ENCODE measurements at places on chromosomes 1 and 21.

DNA sequence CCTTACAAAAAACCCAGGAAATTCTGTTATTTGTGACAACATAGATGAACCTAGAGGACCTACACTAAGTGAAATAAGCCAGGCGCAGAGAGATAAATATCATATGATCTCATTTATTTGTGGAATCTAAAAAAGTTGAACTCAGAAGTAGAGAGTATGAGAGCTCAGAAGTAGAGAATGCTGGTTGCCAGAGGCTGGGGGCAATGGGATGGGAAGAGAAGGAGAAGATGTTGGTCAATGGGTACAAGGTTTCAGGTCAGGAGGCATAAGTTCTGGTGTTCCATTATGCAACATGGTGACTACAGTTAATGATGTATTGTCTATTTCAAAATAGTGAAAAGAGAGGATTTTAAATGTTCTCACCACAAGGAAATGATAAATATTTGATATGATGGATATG, 259.1 kb upstream of the POU3F1 start:
- DNase-seq = no peak

DNA sequence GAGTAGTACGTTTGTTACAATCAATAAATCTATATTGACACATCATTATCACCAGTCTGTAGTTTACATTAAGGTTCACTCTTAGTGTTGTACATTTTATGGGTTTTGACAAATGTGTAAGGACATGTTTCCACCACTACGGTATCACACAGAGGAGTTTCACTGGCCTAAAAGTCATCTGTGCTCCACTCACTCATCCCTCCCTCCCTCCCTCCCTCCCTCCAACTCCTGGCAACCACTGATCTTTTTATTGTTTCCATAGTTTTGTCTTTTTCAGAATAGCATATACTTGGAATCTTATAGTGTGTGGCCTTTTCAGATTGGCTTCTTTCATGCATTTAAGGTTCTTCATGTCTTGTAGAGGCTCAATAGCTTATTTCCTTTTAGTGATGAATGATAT, 44.1 kb upstream of the RHOU start:
- DNase-seq = no peak

- no peak for DNase-seq
These were observed 13.2 kb upstream of the UMODL1 start for GRCh38 chr21:42057851-42058437.

DNA sequence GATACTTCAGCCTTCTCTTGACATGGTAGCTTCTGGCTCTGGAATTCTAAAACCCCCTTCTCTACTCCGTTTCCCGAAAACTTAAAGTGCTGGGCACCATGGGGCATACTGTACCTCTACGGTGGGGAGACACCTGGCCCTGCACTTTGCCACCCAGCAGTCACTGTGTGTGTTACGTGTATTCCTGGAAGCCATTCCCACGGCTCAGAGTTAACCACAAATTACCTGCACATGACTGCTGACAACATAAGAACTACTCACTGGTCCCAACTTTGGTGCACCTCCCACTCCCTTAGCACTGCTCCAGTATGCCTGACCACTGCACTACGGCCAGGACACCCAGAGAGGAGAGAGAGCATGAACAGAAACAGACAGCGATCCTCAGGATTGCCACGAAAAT, 29.4 kb upstream of the TMPRSS2 start:
- no peak for DNase-seq

DNA sequence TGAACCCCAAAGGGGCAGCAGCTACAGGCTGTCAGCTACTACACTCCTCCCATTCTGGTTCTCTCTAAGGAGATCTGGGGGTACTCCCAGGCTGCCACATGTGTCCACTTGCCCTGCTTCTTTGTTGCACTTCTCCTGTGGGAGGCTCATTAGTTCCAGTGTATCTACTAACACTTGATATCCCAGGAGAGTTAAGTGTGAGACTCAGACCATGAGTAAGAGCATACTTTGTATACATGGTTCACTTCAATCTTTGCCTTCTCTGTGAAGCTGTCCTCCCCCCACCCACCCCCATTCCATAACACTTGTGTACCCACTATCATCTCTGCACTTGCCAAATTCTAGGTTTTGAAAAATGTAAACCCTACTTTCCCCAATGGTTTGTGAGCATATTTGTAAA, 34.9 kb upstream of the GADD45A start:
- no peak for DNase-seq

- no peak for DNase-seq
These were observed 20.4 kb downstream of the GPR161 start for GRCh38 chr1:168116327-168116799.

GRCh38 chr1:14598498-14599182, at the start of gene KAZN:
KAZN (plus strand) TSS chr1:14598685.
- no peak for DNase-seq

DNA sequence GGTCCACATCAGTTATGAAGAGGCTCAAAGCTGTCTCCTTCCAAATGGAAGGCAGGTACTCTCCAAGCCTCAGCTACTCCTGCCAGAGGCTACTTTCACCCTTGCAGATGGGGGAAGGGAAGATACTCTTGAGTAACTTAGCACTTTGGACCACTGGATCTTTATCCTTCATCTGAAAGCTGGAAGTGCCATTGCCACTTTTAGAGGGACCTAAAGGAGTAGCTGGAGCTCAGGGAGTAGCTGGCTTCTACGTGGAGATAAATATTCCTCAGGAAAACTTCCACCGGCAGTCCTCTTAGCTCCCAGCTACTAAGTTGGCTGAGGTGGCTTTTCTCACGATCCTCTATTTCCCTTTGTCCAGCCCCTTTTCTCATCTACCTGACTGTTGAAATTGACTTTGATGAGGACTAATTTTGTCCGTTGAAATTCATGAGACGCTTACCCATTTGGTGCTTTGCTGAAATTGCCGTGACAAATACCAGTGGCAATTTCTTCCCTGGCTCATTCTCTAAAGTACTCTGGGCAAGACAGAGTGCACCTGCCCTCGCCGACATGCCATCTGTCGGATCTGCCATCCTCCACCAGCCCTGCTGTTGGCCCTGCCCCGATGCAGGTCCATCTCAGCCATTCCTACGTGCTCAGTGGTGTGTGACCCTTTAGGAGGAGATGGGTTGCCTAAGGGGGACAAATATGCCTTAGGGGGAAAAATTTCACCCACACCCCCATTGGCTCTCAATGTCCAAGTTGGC, 13.6 kb downstream of the IGSF21 start:
- DNase-seq = no peak
